Lung microvascular endothelial cell (primary cell): ENCODE measurements at places on chromosomes 5 and 9. TPM values are rescaled to one million over a fixed set of nuclear protein-coding genes. Genes with fewer than 3 reads are reported as not detected.

IL33 gene
- 2.4 and 6.3 TPM in 2 replicates for total RNA-seq

PHYHD1 gene
- total RNA-seq = 0.20 and 0.22 TPM in 2 replicates

NR5A1 gene
- total RNA-seq = not detected in 2 replicates

PKD2L2 gene
- not detected in 2 replicates for total RNA-seq

PCDHGA6 gene
- total RNA-seq = 1.7 and 2.4 TPM in 2 replicates

ENHO gene
- not detected in 2 replicates for total RNA-seq

PTGES gene
- 0.40 and 0.44 TPM in 2 replicates for total RNA-seq

CAVIN4 gene
- total RNA-seq = 1.8 and 2.0 TPM in 2 replicates

MEGF10 gene
- total RNA-seq = 0.60 and 0.87 TPM in 2 replicates

SETX gene
- 48.4 and 74.8 TPM in 2 replicates for total RNA-seq

PCDHA13 gene
- total RNA-seq = under 0.01 TPM in 1 of 2 replicates, not detected in the other

SAPCD2 gene
- 1.4 and 5.9 TPM in 2 replicates for total RNA-seq

INSL4 gene
- not detected in 2 replicates for total RNA-seq

RORB gene
- total RNA-seq = not detected in 2 replicates

SVEP1 gene
- total RNA-seq = under 0.01 TPM in 2 replicates

PCDHB8 gene
- total RNA-seq = 0.40 and 0.44 TPM in 2 replicates

GBGT1 gene
- 19.4 and 27.8 TPM in 2 replicates for total RNA-seq

COL23A1 gene
- total RNA-seq = under 0.01 and 0.40 TPM in 2 replicates

CTNND2 gene
- total RNA-seq = not detected in 2 replicates

STK32A gene
- under 0.01 and 0.44 TPM in 2 replicates for total RNA-seq

MAMDC4 gene
- total RNA-seq = 0.65 and 2.0 TPM in 2 replicates

SARDH gene
- 0.20 and 0.22 TPM in 2 replicates for total RNA-seq

LCN9 gene
- total RNA-seq = not detected in 2 replicates

UQCRQ gene
- total RNA-seq = 91.5 and 111 TPM in 2 replicates

C9orf50 gene
- not detected in 2 replicates for total RNA-seq

SPACA9 gene
- total RNA-seq = 0.60 and 1.3 TPM in 2 replicates

GCNT4 gene
- total RNA-seq = under 0.01 TPM in 2 replicates

ROR2 gene
- under 0.01 TPM in 1 of 2 replicates, not detected in the other for total RNA-seq

TUSC1 gene
- 7.0 and 9.1 TPM in 2 replicates for total RNA-seq

PCAT7 gene
- total RNA-seq = not detected in 2 replicates

USP20 gene
- 5.4 and 8.9 TPM in 2 replicates for total RNA-seq

OBP2B gene
- not detected in 2 replicates for total RNA-seq

TPPP gene
- under 0.01 and 0.44 TPM in 2 replicates for total RNA-seq

BTNL8 gene
- under 0.01 and 0.20 TPM in 2 replicates for total RNA-seq

PROP1 gene
- not detected in 2 replicates for total RNA-seq

TEX48 gene
- not detected in 2 replicates for total RNA-seq

COL15A1 gene
- under 0.01 TPM in 1 of 2 replicates, not detected in the other for total RNA-seq

DIRAS2 gene
- total RNA-seq = 0.22 and 0.40 TPM in 2 replicates

BASP1 gene
- 2.4 and 9.4 TPM in 2 replicates for total RNA-seq

MARCOL gene
- not detected in 2 replicates for total RNA-seq

IRX4 gene
- total RNA-seq = not detected in 2 replicates

PCDHB4 gene
- total RNA-seq = 0.20 and 0.22 TPM in 2 replicates

RUSC2 gene
- 7.8 and 10.9 TPM in 2 replicates for total RNA-seq

C9 gene
- total RNA-seq = under 0.01 TPM in 2 replicates

CCNJL gene
- total RNA-seq = 3.5 and 6.3 TPM in 2 replicates

TRAF1 gene
- total RNA-seq = 0.60 and 1.1 TPM in 2 replicates

PRDM9 gene
- total RNA-seq = not detected in 2 replicates

ZDHHC11B gene
- under 0.01 TPM in 1 of 2 replicates, not detected in the other for total RNA-seq
